Cardiac fibroblast (primary cell): ENCODE measurements at places on chromosomes 12 and 14.

DNA sequence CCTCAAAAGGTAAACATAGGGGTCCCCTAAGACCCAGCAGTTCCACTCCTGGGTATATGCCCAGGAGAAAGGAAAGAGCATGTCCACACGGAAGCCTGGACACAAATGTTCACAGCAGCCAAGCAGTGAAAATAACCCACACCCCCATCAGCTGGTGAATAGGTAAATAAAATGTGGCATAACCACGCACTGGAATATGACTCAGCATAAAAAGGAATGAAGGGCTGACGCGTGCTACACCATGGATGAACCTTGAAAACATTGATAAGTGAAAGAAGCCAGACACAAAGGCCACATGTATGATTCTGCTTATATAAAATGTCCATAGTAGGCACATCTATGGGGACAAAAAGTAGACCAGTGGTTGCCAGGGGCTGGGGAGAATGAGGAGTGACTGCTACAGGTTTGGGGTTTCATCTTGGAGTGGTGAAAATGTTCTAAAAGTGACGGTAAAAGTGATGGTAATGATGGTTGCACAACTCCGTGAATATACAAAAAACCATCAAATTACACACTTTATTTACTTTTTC, 3.8 kb upstream of the SCARB1 start:
- peak; percentile 69 for DNase-seq

GRCh38 chr14:104011824-104012517, 69.6 kb upstream of the RD3L start:
- DNase-seq, result peak; percentile 7

GRCh38 chr14:83764656-83765599, 1765.0 kb upstream of the FLRT2 start:
- DNase-seq, result no peak

- DNase-seq, result no peak
Observed at GRCh38 chr14:89828471-89829165, 125.9 kb downstream of the EFCAB11 start.

- DNase-seq, result no peak
Observed at GRCh38 chr14:89801136-89801535, 153.4 kb downstream of the EFCAB11 start.

GRCh38 chr12:66693901-66694513, 15.1 kb upstream of the GRIP1 start:
- DNase-seq, result peak; percentile 81

DNA sequence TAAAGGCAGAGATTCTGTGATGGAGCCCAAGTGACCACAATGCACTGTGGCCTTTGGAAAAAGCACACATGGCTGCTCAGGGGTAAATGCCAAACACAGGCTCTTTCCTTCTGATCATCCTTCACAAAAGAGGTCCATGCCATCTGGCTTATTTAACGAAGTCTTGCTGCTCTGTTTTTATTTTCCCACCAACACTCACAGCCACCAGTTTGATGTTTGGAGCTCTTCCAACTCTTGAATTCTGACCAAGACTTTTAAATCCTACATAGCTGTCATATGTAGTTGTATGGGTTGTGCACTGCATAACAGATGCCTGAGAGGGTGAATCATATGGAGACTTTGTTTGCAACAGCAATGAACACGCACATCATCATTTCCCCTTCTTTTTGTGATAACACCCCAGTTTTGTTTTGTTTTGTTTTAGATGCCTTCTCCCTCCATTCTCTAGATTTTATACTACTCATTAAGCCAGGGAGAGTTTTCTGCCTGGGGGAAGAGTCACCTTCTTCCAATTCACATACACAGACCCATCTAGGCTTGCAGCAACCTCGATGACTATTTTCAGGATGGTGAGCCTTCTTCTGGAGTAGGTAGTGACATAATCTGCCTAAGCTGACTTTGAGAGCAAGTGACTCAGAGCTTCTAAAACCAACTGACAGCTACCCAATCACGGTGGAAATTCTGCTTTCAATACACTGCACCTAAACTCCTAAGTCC, 145.2 kb upstream of the WSCD2 start:
- peak; percentile 12 for DNase-seq

- DNase-seq, result no peak
Observed at GRCh38 chr14:28944605-28945004, 178.0 kb downstream of the FOXG1 start.

DNA sequence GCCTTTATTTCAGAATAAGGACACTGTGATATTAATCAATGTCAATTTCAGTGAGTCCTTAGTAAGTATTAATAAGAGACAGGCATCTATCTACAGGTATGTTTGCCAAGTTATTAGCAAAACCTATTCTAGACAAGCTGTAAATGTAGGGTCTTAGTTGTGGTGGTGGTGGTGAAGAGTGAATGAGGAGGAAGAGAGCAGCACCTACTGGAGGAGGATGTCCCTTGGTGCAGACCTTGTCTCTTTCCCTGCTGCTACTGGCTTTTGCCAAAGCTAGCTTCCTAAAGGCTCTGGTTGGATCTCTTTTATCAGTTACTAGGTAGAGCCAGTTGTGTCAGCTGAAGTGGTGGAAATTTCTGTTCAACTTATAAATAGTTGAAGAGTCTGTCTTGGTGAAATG, 304.8 kb upstream of the ATP2B1 start:
- no peak for DNase-seq

GRCh38 chr14:76955575-76956315, 72.8 kb downstream of the IRF2BPL start:
- no peak for DNase-seq

GRCh38 chr14:53951627-53952303, 4.9 kb downstream of the BMP4 start:
- DNase-seq, result no peak

GRCh38 chr14:55454264-55455002, 14.0 kb upstream of the TBPL2 start:
- DNase-seq, result peak; percentile 90

GRCh38 chr12:25996677-25997076, 38.2 kb downstream of the RASSF8 start:
- DNase-seq, result no peak

DNA sequence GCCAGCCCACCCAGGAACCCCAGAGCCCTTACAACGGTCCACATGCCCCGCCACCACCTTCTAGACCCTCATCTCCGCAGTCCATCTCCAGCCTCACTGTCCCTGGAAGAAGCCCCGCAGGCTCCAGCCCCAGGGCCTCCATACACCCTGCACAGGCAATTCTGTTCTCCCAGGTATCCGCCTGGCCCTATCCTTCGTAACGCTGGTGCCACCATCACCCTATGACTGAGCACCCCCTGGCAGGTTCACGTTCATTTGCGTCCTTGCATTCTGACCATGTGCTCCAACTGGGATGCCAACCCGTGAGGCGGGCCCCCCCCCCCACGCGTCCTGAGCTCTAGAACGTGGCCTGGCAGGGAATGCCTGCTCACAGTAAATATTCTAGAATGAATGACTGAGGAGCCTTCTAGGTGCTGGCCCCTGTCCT, 675 bp upstream of the SCARB1 start:
- DNase-seq, result no peak

DNA sequence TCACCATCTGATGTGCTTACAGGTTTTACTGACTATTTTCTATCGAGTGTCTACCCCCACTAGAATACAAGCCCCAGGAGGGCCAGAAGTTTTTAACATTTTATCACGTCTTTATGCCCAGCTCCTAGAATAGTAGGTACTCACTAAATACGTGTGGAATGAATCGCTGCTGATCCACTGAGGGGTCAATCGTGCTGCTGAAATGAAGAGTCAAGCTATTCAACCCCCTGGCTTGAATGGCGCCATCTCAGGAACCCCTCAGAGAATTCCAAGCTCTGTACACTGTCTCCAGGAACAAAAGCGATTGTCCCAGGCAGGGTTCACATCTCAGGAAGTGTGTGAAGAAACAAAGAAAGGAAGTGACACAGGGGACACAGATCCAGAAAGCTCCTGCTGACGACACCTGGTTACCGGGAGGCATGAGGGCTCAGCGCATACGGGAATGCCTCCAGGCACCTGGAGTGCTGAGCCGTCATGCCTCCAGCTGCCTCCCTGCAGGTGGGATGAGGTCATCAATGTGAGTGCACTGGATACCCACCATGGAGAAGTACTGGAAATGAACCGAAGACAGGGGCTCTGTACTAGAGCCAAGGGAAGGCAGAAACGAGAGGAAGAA, 45.6 kb downstream of the PITPNM2 start:
- no peak for DNase-seq

DNA sequence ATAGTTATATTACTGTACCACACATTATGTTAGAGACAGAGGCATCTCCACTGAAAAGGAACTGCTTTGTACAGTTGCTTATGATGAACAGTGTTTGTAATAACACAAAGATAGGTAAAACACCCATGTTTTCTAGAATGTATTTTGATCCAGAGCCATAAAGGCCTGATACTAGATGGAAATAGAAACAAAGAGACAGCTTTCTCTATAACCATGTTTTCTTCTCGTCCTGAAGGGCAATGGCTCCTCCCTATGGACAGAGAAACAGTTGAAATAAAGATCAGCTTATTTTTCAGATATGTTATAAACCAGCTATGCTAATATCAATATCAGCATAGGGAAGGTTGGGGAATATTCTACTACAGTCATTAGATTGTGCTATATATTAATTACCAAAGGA, 109.2 kb downstream of the ATXN7L3B start:
- peak; percentile 2 for DNase-seq

- no peak for DNase-seq
Observed at GRCh38 chr12:82904219-82904790, 217.6 kb downstream of the TMTC2 start.

GRCh38 chr12:5318874-5319273, 113.0 kb upstream of the NTF3 start:
- DNase-seq, result peak; percentile 46

GRCh38 chr12:15646581-15646980, 142.6 kb downstream of the EPS8 start:
- DNase-seq, result no peak

DNA sequence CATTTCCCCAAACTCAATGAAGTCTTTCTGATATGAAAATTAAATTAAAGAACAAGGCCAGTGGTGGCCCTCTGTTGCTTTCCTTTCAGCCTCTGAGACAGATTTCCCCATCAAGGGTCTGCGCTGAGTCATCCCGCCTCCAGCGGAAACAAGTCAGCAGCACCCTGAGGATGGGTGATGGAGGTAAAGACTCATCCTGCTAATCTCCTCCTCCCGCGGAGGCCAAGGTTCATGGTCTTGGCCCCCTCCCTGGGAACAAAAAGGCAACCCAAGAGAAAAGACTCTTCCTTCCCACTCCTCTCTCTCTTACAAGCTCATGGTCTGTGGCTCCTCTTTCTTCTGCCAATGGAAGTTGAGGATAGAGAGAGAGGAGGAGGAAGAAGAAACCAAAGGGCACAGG, 9.0 kb upstream of the NUMB start:
- DNase-seq, result peak; percentile 68

DNA sequence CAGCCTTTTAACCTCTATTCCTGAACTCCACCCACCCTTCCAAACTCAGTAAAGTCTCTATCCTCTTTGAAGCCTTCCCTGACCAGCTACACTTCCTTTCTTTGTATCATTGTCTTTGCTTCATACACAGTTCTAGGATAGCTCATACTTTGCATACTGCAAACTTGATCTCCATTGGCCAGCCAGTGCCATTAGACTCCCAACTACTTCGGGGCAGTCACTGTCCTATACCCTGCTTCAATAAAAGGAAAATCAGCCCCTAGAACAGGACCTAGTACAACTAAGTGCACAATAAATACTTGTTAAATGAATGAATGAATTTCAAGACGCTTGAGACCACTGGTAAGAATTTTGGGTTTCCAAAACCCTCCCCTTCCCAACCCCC, 521 bp upstream of the PIP4K2C start:
- no peak for DNase-seq

GRCh38 chr12:114073076-114073475, 107.0 kb upstream of the RBM19 start:
- no peak for DNase-seq
